OCI-M1 (cell line): ENCODE measurements at places on chromosomes 16 and 17.

GRCh38 chr16:88377961-88378360 is 4.8 kb upstream of the ZNF469 start:
- DNase-seq: no peak

DNA sequence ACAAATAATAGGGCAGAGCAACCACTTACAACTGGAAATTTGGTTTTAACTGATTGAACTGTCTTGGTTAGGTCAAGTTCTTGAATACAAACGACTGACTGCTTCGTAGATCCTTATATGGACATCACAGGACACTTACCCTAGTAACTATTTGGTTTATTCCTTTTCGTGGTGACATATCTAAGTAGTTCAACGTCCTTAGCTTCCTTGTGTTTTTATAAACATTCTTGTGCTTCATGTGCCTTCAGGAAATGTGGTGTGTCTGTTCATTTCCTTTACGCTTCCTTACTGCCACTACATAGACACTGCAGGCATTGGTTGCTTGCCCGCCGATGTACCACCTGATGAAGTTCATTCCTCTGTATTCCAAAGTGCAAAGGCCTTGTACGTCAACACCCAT is 59.3 kb downstream of the USP10 start:
- DNase-seq: no peak

- no peak for DNase-seq
Observed at GRCh38 chr16:22878955-22879354, 65.0 kb downstream of the HS3ST2 start.

DNA sequence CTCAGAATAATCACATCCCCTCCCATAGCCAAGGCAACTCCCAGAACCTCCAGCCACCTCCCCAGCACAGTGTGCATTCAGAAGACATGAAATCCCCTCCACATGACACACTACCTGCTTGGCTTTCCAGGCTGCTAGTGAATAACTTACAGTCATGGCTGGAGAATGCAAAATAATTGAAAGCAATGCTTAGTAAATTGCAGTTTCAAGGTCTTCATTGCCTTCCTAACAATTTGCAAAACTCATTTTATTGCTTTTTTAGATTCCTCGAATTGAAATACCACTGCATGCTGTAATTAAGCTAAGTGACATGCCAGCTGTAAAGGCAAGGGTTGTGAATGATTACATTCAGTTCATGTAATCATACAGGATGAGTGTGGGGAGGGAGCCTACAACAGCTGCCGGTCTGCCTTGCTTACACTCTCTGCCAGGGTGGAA is 29.0 kb upstream of the HOXB13 start:
- DNase-seq: no peak

DNA sequence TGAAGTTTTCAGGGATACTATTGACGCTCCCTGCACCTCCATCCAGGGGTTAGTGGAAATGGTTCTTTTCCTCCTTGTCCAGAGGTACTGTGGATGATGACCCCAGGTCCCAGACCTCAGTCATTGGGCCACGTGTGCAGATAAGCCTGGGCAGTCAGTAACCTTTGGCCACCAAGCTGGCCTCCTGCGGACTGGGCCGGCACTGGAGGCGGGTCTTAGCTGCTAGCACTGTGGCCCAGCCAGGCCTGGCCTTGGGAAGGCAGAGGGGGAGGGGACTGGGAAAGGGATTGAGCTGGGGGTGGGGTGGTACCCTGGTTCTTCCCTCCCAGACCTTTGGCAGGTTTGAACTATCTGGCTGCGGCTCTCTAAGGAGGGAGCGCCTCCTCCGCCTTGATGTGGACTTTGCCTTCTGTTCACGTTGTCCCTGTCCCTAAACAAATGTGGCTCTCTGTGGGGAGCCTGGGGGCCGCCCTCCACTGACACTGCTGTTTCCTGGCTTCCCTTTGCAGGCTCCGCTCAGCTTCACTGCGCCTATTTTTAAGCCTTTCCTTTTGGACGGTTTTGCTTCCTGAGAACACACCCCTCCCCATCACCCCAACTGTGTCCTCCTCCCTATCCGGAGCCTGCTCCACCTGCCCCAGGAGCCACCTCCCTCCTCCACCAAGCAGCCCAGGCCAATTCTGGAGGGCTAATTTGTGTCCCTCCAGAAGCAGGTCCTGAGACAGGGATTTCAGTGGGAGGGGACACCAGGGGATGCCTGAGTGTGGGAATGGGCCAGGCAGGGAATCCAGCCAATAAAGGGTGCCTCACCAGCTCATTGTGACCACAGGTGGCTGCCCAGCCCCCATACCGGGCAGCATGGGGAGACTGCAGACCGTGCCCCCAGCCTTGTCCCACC is 251.9 kb downstream of the SEC14L1 start:
- DNase-seq: no peak
